ENCODE measurements at places on chromosomes 13 and 19. TPM values are rescaled to one million over a fixed set of nuclear protein-coding genes. Genes with fewer than 3 reads are reported as not detected.

ICAM4 gene
- total RNA-seq = 2.6 TPM

FREM2 gene
- total RNA-seq = 7.8 TPM

PIP5K1C gene
- total RNA-seq = 6.3 TPM

TDRD12 gene
- total RNA-seq = 1.6 TPM

CGB5 gene
- not detected for total RNA-seq

SELENOV gene
- total RNA-seq = not detected

CFD gene
- total RNA-seq = 33.4 TPM

FOXA3 gene
- total RNA-seq = not detected

ATCAY gene
- under 0.01 TPM for total RNA-seq

PTH2 gene
- total RNA-seq = not detected

EDNRB gene
- 13.0 TPM for total RNA-seq

TNNI3 gene
- total RNA-seq = 4.7 TPM

TRIP10 gene
- 32.9 TPM for total RNA-seq

DCT gene
- under 0.01 TPM for total RNA-seq

ETV2 gene
- total RNA-seq = 2.1 TPM

ALOX5AP gene
- 6.8 TPM for total RNA-seq

LMO7 gene
- total RNA-seq = 176 TPM

SCEL gene
- total RNA-seq = not detected

KLK12 gene
- total RNA-seq = not detected

ZNF816 gene
- 6.8 TPM for total RNA-seq

AKAP8L gene
- total RNA-seq = 39.1 TPM

PTGER1 gene
- not detected for total RNA-seq

COL4A1 gene
- total RNA-seq = 774 TPM

SYCN gene
- not detected for total RNA-seq

BEST2 gene
- not detected for total RNA-seq

SIGLECL1 gene
- total RNA-seq = not detected

CNOT3 gene
- 6.3 TPM for total RNA-seq

ANGPTL8 gene
- 3.1 TPM for total RNA-seq

IFT88 gene
- total RNA-seq = 14.6 TPM

ADPRHL1 gene
- total RNA-seq = 124 TPM

SLC1A6 gene
- total RNA-seq = under 0.01 TPM

CBY2 gene
- not detected for total RNA-seq

ANGPTL4 gene
- total RNA-seq = 1.0 TPM

COMP gene
- total RNA-seq = 15.7 TPM

C1QTNF9B gene
- 1.0 TPM for total RNA-seq

PLPPR3 gene
- total RNA-seq = 0.52 TPM

LRRC4B gene
- 5.2 TPM for total RNA-seq

WDR87 gene
- total RNA-seq = not detected

NLRP12 gene
- total RNA-seq = 1.0 TPM

CEACAM21 gene
- total RNA-seq = 1.6 TPM
